ENCODE measurements at places on chromosomes 16 and 17.
A peak's percentile ranks its signal among the peaks of the same experiment; 100 is the strongest.

- DNase-seq = no peak
These were observed 294.6 kb upstream of the HSBP1 start for GRCh38 chr16:83513008-83513755.

GRCh38 chr16:85582229-85582991 is 30.7 kb upstream of the GSE1 start:
- no peak for DNase-seq

- no peak for DNase-seq
These were observed 421.7 kb upstream of the C16orf82 start for GRCh38 chr16:26644912-26645543.

DNA sequence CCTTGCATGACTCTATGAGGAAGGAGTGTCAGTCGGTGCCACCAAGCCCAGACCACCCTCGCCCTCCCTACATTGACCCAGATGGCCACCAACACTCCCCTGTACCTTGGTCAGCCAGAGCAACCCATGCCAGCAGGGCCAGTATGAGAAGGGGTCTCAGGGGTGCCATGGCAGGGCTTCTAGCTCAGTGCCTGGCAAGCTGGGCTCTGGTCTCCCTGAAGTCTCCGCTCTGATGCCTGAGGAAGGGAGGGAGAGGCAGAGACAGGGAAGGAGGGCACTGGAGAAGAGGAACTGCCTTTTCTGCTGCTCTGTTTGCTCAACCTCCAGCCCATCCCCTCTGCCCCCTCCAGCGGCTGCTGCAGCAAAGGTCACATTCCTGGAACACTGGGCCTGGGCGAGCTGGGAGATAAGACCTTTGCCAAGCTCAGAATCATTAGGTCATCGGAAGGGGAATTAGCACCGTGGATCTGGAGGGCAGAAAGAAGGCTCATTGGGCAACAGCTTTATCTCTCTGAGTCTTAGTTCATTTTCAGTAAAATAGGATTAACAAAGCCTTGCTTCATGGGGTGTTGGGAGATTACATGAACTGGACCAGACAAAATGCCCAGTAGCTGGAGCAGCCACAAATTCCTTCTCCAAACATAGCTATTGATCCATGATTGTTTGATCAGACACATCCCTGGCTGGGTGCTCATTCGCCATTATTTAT is at the start of gene VTN:
Gene VTN, minus strand, starts transcription at position 273 of the 709 bp plus-strand sequence. Its CDS starts 104 bp downstream, at position 169.
- DNase-seq = peak; percentile 38

DNA sequence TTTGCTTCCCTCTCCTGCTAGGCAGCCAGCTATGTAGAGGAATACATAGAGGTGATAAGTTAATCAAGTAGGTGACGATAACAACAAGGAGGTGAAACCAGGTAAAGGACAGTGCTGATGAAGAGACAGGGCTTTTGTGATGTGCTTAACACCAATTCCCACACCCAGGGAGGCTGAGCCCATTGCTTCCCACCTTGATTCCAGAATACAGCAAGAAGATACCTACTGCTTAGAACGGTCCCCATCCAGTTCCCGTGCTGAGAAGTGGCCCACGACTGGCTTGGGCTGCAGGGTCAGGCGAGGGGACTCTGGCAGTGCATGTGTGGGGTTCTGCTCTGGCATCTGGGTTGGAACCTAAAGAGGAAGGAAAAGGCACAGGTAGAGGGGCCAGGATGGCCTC is 16.1 kb upstream of the GFAP start:
- no peak for DNase-seq

GRCh38 chr16:54422569-54422978 is 136.0 kb upstream of the IRX3 start:
- no peak for DNase-seq

- no peak for DNase-seq
These were observed 19.8 kb upstream of the TANGO6 start for GRCh38 chr16:68823401-68824135.

DNA sequence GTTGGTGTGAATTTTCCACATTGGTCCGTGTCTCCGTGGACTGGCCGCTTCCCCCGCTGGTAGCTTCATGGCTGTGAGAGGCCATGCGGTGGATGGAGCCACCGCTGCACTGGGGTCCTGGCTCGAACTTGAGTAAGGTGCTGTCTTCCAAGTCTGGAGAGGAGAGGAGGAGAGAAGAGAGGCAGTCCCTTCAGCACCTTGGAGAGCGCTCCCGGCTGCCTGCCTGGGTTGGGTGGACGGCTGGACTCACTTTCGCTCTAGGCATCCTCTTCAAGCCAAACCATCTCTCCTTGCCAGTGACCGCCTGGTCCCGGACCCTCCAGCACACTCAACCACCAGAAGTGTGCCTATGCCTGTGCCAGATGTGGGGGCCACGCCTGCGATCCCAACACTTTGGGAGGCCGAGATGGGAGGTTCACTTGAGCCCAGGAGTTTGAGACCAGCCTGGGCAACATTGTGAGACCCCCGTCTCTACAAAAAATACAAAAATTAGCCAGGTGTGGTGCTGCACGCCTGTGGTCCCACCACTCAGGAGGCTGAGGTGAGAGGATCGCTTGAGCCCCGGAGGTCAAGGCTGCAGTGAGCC is 6.2 kb downstream of the JPH3 start:
- no peak for DNase-seq

GRCh38 chr16:12236589-12236988 is 260.1 kb downstream of the SNX29 start:
- DNase-seq = no peak

DNA sequence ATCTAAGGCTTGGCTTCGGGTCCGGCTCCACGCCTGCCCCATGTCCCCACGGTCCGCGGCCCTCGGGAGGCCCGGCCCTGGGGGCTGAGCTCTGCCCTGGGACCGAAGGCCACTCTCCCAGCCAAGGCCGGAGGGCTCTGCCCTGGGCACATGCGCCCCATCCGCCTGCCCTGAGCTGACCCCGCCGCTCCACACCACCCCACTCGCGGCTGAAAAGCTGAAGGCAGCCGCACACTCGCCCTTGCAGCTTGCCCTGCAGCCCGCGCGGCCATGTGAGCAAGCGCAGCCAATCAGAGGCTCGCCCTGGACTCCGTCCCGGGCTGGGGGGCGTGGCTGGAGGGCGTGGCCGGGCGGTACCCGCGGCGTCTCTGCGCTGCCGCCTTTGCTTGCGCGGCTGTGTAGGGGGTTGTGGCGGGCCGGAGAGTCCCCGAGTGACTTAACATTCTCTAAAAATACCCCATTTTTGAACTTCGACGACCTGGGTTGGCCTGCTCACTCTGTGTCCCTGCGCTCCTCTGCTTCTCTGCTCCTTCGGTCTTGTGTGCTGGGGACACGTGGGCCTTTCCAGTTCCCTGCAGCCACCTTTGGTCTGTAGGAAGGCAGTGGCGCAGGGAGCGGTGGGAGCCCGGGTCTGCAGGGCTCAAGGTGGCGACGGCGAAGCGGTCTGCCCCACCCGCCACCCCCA is 8.8 kb upstream of the MAP2K3 start:
- peak; percentile 87 for DNase-seq

- DNase-seq = no peak
These were observed 23.5 kb downstream of the KIAA0513 start for GRCh38 chr16:85051067-85051581.

DNA sequence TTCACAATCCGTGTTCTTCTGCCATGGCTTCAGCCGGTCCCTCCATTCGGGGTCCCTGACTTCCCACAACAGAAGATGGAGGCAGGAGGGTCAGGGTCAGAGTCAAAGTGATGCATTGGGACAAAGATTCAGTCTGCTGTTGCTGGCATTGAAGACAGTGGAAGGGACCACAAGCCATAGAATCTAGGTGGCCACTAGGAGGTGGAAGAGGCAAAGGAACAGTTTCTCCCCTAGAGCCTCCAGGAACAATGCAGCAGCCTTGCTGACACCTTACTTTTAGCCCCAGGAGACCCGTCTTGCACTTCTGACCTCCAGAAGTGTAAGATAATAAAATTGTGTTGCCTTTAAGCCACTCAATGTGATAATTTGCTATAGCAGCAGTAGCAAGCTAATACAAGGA is 55.9 kb downstream of the MFSD11 start:
- DNase-seq = peak; percentile 66

- DNase-seq = no peak
These were observed 36.6 kb downstream of the RAB11FIP4 start for GRCh38 chr17:31428111-31428510.

Measured in SHP77 (cell line).